ENCODE measurements at places on chromosomes 2 and 18. TPM values are rescaled to one million over a fixed set of nuclear protein-coding genes. Genes with fewer than 3 reads are reported as not detected.

Gene TLX2
- total RNA-seq: not detected

GRCh38 chr18:14100503-14101286 is 31.5 kb downstream of the ZNF519 start:
- DNase-seq: no peak

DNA sequence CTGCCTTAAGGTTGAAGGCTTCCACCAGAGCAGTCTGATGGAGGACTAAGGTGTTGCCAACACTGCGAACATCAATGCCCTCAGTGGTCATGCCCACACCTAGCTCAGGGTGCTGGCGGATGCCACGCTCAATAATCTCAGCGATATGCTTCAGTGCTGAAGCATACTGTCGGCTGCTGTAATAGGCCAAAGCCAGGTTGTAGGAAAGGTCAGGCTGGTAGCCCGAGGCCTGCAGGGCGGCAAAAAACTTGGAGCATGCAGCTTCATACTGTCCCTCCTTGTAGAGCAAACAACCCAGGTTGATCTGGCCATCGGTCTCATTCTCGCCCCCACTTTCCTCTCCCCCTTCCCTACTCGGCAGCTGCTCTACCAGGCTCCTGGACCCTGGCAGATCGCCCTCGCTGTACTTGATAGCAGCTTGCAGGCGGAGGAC is 159.4 kb downstream of the AGPS start:
- DNase-seq: no peak

DNA sequence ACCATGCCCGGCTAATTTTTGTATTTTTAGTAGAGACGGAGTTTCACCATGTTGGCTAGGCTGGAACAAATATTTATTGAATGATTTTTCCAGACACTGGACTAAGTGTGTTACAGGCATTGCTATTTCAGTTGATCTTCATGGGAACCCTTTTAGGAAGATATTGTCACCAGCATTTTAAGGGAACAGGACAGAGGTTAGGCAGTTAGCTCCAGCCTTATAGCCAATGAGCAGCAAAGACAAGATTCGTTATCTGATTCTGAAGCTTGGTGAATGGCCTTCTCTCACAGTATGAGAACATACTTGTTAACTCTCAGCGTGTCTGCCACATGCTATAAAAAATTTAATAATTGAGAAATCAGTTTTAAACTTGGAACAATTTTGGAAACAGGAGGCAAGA is 73.4 kb downstream of the SOCS6 start:
- no peak for DNase-seq

Gene GPBAR1
- total RNA-seq: 0.55 TPM

DNA sequence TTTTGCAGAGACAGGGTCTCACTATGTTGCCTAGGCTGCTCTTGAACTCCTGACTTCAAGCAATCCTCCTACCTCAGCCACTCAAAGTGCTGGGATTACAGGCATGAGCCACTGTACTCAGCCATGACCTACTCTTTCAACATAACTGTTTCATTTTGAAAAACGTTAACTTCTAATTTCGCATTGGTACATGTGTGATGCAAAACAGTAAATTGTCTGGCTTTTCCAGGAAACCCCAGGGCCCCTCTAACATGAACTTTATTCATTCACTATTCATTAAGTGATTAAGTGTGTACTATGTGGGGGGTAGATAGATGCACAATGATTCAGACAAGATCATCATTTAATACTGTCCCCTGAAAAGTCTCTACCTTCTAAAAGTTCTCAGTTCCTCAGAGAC is 364.9 kb downstream of the SS18 start:
- no peak for DNase-seq

GRCh38 chr2:38013158-38013752 is 62.7 kb downstream of the CYP1B1 start:
- peak; percentile 69 for DNase-seq

DNA sequence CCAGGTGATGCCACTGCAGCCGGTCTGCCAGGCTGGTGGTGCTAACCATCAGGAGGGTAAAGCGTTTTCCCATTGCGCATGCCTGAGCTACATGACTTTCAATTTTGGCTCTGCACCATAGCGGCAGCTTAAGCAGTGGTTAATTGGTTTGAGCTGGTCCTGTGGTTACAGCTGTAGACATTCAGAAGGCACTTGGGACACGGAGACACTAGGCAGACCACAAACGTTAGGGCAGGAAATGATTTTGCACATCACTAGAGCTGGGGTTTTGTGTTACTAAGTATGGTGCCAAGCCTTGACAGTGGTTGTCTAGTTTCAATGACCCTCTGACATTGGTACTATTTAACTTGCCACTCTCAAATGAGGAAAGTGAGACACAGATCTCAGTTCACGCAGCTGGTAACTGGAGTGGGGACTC is 28.9 kb upstream of the CNOT11 start:
- peak; percentile 9 for DNase-seq

DNA sequence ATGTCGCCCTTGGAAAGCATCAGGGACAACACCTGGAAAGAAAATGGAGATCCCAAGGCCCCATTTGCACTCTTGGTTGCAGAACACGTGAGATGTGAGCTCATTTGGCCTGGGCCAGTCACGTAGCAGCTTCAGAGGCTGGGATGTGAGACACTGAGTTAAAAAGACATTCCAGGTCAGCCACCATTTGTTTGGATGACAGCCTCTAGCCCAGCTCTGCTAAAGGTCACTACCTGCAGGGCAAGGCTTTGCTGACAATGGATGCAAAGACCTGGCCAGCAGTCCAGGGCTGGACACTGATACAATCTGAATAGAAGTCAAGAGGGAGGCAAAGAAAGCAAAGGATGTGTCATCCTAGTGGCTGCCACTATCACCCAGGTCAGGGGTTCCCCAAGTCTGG is 83.9 kb upstream of the LRPPRC start:
- no peak for DNase-seq

Gene CYP27C1
- 5.7 TPM for total RNA-seq

Gene DTNA
- total RNA-seq: 32.9 TPM

DNA sequence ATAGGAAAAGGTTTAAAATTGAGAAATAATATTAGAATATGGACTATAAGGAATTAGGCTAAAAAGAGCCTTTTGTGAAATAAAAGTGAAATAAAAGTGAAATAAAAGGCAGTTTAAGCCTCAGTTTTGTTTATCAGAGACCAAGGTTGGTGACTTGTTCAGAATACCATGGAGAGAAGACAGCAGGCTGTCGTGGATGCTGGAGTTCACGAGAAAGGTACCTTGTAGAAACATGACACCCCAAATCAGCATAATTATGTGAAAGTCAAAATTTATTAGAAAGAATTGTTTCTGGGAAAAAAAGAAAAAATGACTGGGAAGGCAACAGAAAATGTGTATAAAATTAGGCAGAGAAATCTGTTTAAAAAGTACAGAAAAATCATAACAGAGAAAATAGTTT is 46.5 kb upstream of the SPAG16 start:
- no peak for DNase-seq

DNA sequence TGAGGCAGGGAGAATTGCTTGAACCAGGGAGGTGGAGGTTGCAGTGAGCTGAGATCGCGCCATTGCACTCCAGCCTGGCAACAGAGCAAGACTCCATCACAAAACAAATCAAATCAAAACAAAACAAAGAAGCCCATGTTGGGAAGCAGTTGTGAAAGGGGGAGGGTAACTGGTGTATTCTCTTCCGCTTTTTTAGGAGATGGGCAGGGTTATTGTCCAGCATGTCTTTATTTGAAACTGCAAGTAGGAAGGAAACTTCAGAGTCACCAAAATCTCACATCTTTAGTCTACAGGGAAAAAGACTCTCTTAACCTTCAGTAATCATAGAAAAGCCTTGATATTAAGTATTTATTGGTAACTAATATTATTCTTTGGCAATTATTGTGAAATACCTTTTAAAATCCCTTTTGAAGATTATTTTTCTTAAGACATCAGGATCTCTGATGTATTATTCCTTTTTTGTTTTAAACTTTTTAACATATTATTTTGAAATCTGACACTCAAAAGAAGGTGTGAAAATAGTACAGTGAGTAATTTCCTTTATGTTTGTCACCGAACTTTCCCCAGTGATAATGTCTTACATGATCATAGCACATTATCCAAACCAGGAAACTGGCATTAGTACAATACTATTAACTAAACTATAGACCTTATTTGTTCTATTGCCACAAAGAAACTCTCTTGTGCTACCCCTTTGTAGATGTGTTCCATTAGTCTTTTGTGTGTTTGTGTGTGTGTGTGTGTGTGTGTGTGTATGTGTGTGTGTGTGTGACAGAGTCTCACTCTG is 84.3 kb upstream of the LTBP1 start:
- no peak for DNase-seq

GRCh38 chr2:97738179-97739019 is 25.0 kb downstream of the ZAP70 start:
- DNase-seq: no peak
